Non-pigmented ciliary epithelial cell (primary cell): ENCODE measurements at places on chromosomes 3 and 15.

- DNase-seq = no peak
These were observed 10.2 kb downstream of the ACKR2 start for GRCh38 chr3:42819351-42819965.

DNA sequence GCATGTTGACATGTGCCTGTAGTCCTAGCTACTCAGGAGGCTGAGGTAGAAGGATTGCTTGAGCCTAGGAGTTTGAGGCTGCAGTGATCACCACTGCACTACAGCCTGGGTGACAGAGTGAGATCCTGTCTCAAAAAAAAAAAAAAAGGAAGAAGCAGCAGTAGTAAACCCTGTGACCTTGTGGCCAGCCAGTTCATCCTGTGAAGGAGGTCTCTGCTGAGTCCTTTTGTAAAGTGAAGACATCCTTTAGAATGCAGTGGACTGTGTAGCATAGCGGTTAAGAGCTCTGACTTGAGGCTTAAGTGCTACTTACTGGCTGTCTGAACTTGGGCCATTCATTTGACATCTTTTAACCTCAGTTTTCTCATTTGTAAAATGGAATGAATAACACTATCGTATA lies 8.3 kb downstream of the EXOSC7 start:
- no peak for DNase-seq

DNA sequence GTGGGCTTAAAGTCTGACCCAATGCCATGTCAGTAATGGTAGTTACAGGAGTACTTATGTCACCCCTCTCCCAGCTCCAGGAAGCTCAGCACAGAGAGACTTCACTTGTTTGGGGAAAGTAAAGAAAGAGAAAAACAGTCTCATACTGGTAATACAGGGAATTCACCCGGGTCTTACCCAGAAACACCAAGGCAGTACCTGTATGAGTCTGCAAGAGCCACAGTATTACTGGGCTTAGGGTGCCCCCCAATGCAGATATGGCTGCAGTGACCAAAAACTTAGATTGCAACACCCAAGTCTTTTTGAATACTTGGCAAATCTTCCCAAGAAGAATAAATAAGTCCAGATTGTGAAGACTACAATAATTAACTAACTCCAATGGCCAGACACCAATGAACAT lies 622.1 kb downstream of the IGSF11 start:
- no peak for DNase-seq

GRCh38 chr3:197454014-197454413 lies 101.8 kb downstream of the BDH1 start:
- DNase-seq = no peak

GRCh38 chr3:39052583-39052982 lies 767 bp downstream of the WDR48 start:
- DNase-seq = no peak

GRCh38 chr3:54865316-54865715 lies 62.5 kb downstream of the LRTM1 start:
- no peak for DNase-seq

DNA sequence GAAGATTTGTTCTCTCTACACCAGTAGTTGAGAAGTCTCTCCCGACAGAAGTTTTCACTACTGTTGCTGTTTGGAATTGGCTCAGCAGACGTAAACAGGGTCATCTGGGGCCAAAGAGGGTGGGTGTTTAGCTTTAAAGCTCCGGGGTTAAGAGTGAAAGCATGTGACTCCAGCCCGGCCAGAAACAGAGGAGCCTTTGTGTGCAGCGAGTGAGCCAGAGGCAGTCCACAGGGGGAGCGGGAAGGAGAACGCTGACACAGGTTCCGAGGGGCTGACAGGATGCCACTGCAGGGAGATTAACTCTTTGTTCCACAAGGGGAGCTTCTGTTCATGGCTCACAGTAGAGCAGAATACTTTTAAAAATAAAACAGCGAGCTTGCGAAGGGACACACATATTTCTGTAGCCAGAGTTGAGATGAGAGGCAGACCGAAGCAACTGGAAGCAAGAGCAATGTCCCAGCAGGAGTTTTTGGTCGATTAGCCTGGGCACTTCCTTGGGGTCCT lies 26.9 kb downstream of the BMF start:
- no peak for DNase-seq

DNA sequence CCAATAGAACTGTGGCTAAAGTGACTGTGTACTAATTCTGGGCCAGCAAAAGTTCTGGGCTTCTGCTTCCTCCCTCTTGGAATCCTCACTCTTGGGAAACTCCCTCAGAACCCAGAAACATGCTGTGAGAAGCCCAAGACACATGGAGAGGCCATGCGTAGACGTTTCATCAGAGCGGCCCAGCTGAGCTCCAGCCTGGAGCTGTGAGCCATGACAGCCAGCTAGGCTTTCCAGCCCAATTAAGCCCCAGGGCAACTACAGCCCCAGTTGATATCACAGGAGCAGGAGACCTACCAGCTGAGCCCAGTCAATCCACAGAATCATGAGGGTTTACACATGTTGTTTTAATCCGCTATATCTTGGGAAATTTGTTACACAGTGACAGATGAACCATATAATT lies 43.6 kb upstream of the CNOT10 start:
- no peak for DNase-seq

DNA sequence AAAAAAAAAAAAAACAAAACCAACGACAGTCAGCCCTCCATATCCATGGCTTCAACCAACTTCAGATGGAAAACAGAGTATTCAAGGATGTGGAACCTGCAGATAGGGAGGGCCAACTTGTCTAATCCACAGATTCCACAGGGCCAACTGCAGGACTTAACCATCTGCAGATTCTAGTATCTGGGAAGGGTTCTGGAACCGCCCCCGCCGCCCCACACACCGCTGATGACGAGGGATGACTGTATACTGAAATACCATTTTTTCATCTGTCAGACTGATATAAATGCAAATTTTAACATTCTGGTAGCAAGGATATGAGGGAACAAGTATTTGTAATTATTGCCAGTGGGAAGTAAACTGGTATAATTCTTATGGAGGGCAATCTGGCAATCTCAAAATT lies 29.5 kb downstream of the ADPGK start:
- DNase-seq = no peak

DNA sequence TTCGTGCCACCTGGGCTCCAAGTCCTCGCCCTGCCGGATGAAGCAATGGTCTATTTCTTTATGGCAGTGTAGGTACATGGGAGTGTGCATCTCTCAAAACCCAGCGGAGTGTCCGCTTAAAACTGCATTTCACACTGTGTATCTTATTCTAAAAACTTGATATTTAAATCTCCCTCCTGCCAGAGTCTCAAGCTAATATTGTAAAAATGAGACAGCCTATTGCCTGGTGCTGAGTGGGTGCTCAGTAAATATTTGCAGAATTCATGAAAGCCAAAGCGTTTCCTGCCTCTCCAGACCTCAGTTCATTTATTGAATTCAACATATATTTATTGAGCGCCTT lies 330 bp upstream of the TBC1D2B start:
- DNase-seq = no peak

DNA sequence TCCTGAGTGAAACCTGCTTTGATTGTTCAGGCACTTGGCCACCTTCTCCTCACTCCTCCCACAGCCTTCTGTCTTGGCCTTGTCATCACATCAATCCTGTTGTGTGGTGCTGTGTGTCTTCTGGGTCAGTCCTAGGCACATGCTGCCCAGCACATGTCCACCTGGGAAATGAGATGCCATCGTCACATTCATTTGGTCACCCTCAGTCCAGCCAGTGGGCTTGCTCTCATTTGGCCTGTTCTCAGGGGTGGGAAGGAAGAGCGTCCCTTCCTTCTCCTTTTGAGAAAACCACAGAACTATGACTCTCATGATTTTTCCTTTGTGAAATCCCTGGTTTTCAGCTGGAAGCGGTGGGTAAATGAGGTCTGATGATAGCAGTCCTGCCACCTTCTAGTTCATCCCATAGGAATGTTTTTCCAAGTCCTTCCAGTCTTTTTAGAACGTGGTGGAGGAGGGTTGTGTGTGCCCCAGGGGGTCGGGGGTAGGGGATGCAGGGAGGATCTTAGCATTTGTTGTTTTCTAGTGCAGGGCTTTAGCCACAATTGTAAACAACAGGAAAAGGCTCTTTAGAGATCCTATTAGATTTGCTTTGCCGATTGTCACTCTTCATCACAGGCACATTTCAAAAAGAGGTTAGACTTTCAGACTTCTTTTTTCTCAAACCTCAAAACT lies 8.4 kb upstream of the PLA1A start:
- no peak for DNase-seq

GRCh38 chr3:190281308-190282051 lies 40.8 kb downstream of the CLDN1 start:
- DNase-seq = no peak
